Left lung (tissue), 14 donors: ENCODE measurements at places on chromosomes 2 and 18.
A peak's percentile ranks its signal among the peaks of the same experiment; 100 is the strongest.

DNA sequence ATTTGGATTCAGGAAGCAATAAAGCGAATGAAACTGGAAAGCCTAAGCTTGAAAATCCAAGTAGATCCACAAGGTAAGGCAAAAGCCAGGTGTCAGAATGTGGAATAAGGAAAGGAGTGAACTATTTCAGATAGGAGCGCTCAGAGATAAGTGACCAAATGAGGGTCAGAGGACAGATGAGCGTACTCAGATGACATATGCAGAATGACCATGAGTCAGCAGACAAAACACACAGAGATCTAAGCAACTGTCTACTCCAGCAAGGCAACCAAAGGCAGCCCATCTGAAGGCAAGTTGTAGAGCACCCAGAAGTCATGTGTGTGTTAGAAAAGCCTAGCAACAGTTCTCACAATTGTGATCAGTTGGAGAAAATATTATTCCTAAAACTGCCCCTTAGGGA is 548.4 kb upstream of the FSHR start:
- H3K4me3 ChIP-seq: no peak overlapping the region
- no peaks in the 10 kb centered on the region for H3K27me3 ChIP-seq
- H3K27ac ChIP-seq: no peak overlapping the region

DNA sequence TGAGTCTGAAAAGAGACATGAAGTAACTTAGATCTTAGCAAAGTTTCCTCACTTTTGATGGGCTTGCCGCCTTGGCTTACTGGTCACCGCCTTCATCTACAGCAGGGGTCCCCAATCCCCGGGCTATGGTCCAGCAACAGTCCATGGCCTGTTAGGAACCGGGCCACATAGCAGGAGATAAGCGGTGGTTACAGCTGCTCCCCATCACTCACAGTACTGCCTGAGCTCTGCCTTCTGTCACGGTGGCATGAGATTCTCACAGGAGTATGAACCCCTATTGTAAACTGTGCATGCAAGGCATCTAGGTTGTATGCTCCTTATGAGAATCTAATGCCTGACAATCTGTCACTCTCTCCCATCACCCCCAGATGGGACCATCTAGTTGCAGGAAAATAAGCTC is 72.9 kb downstream of the BIN1 start:
- no peak overlapping the region for H3K27ac ChIP-seq
- no peaks in the 10 kb centered on the region for H3K4me1 ChIP-seq
- H3K36me3 ChIP-seq: no peaks in the 10 kb centered on the region
- no peak for DNase-seq

DNA sequence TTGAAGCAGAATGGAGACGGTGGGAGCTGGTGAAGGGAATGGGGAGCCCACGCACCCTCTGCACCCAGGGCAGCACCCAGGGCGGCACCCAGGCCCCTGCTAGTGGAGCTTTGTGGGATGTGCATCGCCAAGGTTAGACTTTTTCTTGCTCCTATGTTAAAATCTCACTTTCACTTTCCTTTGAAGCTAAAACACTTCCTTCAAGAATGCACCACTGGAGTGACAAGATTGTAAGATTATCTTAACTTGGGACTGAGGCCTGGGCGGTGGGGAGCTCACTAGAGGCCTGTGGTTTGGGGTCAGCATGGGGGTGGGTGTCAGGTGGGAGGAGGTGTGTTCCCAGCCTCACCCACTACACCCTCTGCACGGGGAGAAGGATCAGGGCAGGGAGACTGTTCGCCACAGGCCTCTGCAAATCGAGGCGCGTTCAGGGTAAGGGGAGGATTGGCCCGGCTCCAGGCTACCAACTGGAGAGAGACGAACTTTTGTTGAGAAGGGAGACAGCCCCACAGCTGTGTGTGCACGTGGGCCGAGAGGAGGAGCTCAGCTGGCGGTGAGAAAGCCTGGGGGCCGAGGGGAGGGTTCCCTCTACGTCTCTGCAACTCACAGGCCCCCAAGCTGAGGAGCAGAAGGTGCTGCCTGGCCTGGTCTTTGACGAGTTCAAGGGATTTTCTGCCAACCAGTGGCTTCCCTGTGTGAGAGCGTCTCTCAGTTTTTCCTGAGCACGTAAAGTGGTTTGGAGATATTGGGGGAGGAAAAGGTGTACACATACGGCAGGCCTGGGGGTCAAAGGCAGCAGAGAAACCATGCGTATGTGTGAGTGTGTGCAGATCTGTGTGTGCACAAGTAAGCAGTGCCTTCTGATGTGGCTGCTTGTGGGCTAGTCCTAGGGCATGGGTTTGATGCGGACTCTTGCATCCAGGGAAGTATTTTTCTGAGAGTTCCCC is 147.7 kb downstream of the KLHL29 start:
- H3K4me1 ChIP-seq: no peaks in the 10 kb centered on the region
- DNase-seq: peak; percentile 53
- no peaks in the 10 kb centered on the region for H3K27me3 ChIP-seq
- no peak overlapping the region for H3K27ac ChIP-seq
- no peaks in the 10 kb centered on the region for H3K36me3 ChIP-seq

GRCh38 chr18:2337552-2338141 is 233.7 kb downstream of the METTL4 start:
- no peaks in the 10 kb centered on the region for H3K36me3 ChIP-seq
- no peak overlapping the region for H3K4me3 ChIP-seq
- no peaks in the 10 kb centered on the region for H3K4me1 ChIP-seq
- no peak overlapping the region for H3K27ac ChIP-seq

DNA sequence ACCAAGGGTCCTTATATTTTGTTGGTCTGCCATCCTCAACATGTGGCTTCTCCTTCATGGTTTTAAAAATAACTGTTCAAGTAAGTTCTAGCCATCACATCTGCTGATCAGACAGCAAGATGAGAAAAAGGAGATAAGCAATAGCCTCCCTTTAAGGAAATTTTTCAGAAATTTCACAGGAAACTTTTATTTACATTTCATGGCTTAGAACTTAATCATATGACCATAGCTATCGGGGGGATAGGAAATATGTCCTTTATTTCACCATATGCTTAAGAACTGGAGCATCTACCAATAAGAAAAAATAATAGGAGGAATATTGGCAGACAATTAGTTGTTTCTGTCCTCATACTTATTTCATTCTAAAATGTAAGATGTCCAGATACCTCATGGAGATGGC is 16.2 kb downstream of the ATF2 start:
- H3K27ac ChIP-seq: no peak overlapping the region
- no peak for DNase-seq
- peaks cover 2% of the 10 kb centered on the region for H3K4me1 ChIP-seq
- H3K27me3 ChIP-seq: no peaks in the 10 kb centered on the region

GRCh38 chr2:127644066-127645025 is 1.6 kb upstream of the GPR17 start:
- no peaks in the 10 kb centered on the region for H3K36me3 ChIP-seq
- H3K4me3 ChIP-seq: no peak overlapping the region
- no peaks in the 10 kb centered on the region for H3K27me3 ChIP-seq
- peak overlapping the region; percentile 9 for H3K27ac ChIP-seq
- DNase-seq: no peak
- H3K4me1 ChIP-seq: peaks cover 1% of the 10 kb centered on the region
